ENCODE measurements at places on chromosomes 5 and 9. TPM values are rescaled to one million over a fixed set of nuclear protein-coding genes. Genes with fewer than 3 reads are reported as not detected.

DNA sequence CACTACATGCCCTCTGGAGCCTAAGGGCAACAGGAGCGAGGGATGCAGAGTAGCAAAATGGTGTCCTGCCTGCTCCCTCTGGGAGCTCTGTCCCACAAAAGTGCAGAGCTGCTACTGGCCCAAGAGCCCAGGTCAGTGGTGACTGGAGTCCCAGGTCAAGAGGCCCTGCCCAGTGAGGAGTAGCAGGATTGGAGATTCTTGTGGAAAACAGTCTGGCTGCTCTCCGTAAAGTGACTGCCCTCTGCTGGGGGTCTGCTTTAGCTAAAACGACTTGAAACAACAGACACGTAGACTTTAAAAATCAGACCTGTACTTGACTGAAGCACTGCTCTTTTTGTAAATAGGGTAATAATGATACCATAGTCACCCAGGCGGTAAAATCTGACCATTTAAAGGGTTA, 917.0 kb downstream of the MAT2B start:
- no peak for DNase-seq

- no peak for DNase-seq
Measured at GRCh38 chr5:92402956-92403702, 1020.0 kb upstream of the ARRDC3 start.

GRCh38 chr5:180294913-180295555, 3.2 kb upstream of the MAPK9 start:
- DNase-seq, result no peak

GRCh38 chr9:18379073-18379811, 94.7 kb upstream of the ADAMTSL1 start:
- no peak for DNase-seq

DNA sequence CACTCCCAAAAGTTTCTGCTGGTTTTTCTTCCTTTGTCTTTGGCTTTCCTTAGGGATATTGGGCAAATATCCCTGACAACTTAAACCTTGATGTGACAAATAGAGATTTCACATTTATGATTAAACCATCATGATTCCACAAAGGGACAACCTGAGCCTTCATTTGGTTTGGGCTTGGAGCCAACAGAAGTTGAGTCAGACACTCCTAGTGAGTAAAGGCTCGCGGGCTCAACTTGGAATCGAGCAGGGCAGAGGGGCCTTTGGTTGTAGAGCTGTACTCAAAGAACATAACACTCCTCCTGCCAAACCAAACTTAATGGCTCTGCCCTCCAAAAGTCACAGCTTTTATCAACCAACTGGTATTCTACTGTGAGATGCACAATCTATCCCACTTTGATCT, 290.2 kb upstream of the MAP3K1 start:
- DNase-seq, result no peak

- DNase-seq, result no peak
Measured at GRCh38 chr9:73805111-73805510, 653.4 kb downstream of the ANXA1 start.

GRCh38 chr5:113182658-113183344, 206.2 kb downstream of the DCP2 start:
- DNase-seq, result no peak

DNA sequence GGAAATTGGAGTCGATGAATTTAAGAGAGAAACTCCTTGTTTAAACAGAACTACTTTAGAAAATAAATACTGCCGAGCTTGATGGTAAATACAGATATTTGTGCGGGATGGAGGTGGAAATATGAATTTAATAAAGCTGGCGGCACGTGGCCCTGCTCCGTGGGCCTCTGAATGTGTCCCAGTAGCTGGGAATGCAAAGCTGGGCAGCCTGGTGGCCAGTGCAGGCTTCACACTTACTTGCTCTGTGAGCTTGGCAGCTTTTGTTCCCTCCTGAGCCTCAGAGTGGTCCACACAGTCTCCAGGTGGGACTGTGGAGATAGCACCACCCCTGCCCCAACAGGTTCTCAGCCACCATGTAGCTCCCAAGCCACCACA, 45.9 kb downstream of the BARX1 start:
- no peak for DNase-seq

The ABO gene
- 0.19 TPM for total RNA-seq

The INSYN2B gene
- not detected for total RNA-seq

The GM2A gene
- total RNA-seq, result 3.1 TPM

Data from CD4-positive, alpha-beta T cell (primary cell).